Mucosa of gallbladder (tissue), 1 donor: ENCODE measurements at places on chromosomes 7 and 10.

GRCh38 chr10:103645141-103646054 is 151.9 kb downstream of the NEURL1 start:
- DNase-seq = peak; percentile 57

GRCh38 chr7:80659120-80660055 is 20.9 kb downstream of the CD36 start:
- no peak for DNase-seq

- DNase-seq = no peak
These were observed 73.3 kb upstream of the AGK start for GRCh38 chr7:141477865-141478264.

GRCh38 chr10:51468424-51468823 is 231.0 kb downstream of the CSTF2T start:
- no peak for DNase-seq

GRCh38 chr7:116877443-116878217 is 15.2 kb downstream of the CAPZA2 start:
- no peak for DNase-seq

DNA sequence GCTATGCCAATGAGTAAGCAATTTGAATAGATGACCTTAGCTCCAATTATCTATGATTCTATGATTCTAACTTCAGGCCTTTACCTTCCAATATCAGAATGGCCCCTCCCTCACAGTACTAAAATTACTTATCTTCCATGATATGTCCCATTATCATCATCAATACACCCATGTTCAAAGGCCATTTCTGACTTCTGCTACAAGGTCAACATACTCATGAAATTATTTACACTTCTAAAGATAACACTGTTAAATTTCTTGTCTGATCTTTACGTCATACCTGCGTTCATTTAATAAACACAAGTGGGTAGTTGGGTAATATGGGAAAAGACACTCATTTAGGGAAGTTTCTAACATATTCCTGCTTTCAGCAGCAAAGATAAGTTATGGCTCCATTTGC is 21.2 kb downstream of the IMMP2L start:
- DNase-seq = no peak

DNA sequence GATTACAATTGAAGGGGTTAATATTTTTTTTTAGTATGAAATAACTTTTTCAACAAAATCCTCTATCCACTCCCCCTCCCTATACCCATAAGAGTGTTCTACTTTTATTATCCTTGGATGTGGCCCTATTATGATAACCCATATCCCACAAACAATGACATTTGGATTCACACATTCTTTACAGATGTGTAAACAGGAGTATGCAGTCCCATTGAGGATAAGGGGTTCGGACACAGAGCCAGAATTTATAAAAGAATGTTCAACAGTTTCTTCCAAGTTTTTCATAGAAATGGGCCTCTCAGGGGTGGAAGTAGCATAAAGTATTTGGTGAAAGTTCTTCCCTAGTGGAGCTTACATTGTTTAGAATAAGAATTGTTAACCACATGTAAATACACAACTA is 16.1 kb upstream of the PCLO start:
- DNase-seq = no peak
